GF-D8 (cell line): ENCODE measurements at places on chromosomes 7 and 10.
A peak's percentile ranks its signal among the peaks of the same experiment; 100 is the strongest.

GRCh38 chr7:112022128-112022527, 184.1 kb downstream of the DOCK4 start:
- no peak for DNase-seq

DNA sequence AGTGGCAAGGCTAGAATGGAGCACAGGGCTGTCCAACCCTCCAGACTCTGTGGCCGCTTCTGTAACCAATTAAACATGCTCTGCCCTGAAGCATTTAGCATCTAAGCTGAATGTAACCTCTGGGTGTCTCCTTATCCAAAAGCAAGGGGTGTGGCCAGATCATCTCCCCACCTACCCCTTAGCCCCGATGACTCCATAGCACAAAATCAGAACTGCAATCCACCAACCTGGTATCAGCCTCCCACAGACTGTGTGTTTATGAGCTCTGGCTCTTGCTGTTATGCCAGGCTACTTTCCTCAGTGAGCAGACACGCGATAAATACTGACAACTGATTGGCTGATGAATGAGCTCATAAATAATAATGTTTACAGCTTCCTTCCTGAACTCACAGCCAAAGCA, 3.2 kb downstream of the FRMD4A start:
- no peak for DNase-seq

GRCh38 chr7:83267141-83267631, 104.5 kb upstream of the PCLO start:
- DNase-seq: no peak

GRCh38 chr7:46459942-46460341, 538.9 kb upstream of the IGFBP3 start:
- DNase-seq: no peak

GRCh38 chr7:31028006-31028405, 24.1 kb upstream of the ADCYAP1R1 start:
- DNase-seq: no peak

DNA sequence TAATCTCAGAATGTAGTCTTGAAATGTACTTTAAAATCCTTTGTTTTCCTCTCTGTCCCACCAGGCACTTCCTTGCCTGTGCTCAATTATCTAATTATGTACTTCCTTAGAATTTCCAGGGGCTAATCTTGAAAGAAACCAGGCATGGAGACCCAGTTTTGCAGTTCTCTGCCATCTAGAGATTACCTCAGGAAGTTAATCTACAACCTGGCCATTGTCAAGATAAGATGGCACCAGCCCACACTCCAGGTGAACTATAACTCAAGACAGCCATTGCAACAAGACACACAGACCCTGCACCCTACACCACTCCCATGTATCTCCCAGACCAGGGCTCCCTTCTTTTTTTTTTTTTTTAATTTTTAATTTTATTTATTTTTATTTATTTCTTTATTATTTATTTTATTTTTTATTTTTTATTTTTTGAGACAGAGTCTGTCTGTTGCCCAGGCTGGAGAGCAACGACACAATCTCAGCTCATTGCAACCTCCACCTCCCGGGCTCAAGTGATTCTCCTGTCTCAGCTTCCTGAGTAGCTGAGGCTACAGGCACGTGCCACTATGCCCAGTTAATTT, 85.9 kb upstream of the TRIM24 start:
- DNase-seq: no peak

- no peak for DNase-seq
These were observed 184.5 kb downstream of the PHTF2 start for GRCh38 chr7:77982926-77983550.

DNA sequence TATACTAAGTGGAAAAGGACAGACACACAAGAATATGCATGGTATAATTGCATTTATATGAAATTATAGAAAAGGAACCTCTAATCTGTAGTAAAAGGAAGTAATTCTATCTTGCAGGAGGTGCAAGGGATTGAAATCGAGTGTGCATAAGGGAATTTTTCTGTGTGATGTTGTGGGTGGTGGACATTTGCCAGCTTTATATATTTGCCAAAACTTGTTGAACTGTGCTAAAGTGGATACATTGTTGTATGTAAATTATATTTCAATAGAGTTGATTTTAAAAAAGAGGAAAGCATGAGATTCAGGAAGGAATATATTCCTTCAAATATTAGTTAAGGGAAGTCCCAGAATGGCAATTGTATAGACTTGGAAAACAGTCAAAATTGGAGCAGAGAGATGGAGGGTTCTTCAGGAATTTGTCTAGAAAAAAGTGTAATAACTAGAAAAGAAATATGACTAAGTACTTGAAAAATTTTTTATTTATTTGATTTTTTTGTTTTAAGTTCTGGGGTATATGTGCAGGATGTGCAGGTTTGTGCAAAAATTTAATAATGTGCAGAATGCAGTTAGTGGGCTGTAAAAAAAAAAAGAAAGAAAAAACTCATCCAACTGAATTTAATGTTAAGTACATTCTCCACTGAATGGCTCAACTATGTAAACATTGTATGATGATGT, 96.1 kb downstream of the ARL4A start:
- no peak for DNase-seq

DNA sequence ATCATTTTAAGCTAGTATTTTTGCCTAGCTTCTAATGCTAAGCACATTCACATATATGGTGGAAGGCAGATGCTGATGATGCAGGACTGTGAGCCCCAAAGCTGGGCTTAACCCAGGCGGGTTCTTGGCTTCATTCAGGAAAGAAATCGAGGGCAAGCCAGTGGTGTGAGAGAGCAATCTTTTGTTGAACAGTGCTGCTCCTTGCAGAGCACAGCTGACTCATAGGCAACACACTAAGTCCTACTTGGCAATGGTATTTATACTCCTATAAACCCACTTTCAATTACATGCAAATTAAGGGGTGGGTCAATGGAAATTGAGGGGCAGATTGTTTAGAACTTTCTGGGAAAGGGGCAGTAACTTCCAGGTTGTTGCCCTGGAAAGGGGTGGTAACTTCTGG, 42.0 kb upstream of the CELF2 start:
- DNase-seq: no peak

- no peak for DNase-seq
These were observed 32.3 kb upstream of the ARL4A start for GRCh38 chr7:12655161-12655560.

- DNase-seq: no peak
These were observed 65.8 kb downstream of the INHBA start for GRCh38 chr7:41637049-41637448.

GRCh38 chr7:44854644-44855364, 6.9 kb upstream of the H2AZ2 start:
- DNase-seq: peak; percentile 14

DNA sequence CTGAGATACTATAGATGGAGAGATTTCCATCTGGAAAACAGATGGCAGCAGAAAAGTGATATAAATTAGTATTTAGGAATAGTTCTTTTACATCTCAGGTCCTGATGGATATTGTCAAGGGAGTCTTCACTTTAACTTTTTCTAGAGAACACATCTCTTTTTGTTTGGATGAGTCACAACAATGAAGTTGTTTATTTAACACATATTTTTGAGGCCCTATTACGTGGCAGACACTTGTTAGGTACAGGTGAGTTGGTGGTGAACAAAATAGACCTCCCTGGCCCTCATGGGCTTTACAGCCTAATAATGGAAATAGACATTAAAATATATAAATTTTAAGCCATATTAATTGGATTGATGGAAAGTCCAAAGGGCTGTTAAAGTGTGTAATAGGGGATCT, 168.3 kb downstream of the VTI1A start:
- no peak for DNase-seq

GRCh38 chr7:112001091-112001826, 204.9 kb downstream of the DOCK4 start:
- no peak for DNase-seq

GRCh38 chr10:64350665-64351064, 829.5 kb downstream of the REEP3 start:
- DNase-seq: no peak

- no peak for DNase-seq
These were observed at the start of gene NEBL for GRCh38 chr10:20897146-20897825. Gene NEBL, minus strand, starts transcription at chr10:20897311. Its CDS starts 106 bp downstream, at chr10:20897205.

DNA sequence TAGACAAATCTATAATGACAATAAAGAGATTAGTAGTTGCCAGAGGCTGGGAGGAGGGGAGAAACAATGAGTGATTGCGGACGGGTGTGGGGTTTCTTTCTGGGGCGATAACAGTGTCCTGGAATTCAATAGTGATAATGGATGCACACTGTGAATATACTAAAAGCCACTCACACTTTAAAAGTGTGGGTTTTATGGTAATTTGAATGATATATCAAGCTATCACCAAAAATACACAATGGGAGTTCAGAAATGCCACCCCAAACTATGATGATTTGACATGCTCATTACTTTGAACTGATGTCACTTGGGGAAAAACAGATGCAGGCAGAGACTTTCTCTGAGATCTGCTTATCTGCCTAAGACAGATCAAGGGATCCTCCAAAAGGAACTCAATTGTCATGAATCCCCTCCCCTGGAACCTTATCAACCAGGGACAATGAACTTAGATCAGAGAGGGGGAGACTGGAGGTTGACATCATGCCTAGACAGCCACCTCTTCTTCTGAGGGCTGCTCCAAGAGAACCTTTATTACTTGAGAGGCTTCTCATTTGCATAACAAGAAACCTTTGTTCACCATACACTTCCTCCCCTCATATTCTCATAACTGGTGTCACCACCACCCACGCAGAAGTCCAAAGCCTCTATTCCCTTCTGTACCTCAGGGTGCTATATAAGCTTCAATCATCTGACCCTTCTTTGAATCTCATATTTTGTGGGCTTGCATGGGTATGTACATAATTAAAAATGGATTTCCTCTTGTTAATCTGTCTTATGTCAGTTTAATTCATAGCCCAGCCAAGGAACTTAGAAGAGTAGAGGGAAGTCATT, 14.8 kb upstream of the ZC3HAV1 start:
- no peak for DNase-seq

DNA sequence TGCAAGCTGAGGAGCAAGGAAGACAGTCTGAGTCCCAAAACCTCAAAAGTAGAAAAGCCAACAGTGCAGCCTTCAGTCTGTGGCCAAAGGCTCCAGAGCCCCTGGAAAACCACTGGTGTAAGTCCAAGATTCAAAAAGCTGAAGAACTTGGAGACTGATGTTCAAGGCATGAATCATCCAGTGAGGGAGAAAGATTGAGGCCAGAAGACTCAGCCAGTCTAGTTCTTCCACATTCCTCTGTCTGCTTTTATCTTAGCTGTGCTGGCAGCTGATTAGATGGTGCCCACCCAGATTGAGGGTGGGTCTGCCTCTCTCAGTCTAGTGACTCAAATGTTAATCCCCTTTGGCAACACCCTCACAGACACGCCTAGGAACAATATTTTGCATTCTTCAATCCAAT, 20.1 kb upstream of the MDFIC start:
- no peak for DNase-seq

GRCh38 chr10:85995791-85996190, 370.8 kb downstream of the GRID1 start:
- DNase-seq: no peak

DNA sequence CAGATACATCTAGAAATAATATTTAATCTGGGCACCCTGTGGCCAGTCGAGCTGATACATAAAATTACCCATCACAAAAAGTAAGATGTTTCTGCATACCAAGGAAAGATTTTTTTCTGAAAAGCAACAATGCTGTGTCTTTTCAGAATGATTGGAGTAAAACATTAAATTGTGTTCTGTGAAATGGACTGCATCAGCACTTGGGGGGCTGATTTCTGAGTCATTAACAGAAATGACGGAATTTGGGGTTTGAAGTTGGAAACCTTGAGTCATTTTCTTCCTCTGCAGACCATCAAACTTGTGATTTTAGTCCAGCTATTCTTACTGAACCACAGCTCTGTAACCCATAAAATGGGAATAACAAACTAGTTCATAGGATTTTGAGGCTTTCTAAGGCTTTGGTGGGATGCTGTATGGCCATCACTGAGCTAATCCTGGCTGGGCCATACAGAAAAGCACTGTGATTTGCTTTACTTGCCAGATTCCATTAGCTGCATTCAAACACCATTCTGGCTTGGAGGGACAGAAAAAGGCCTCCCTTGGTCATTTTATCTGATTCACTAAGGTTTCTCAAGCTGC, 739.4 kb upstream of the IGFBP3 start:
- DNase-seq: no peak

GRCh38 chr7:157129200-157129599, 9.5 kb upstream of the UBE3C start:
- DNase-seq: no peak

DNA sequence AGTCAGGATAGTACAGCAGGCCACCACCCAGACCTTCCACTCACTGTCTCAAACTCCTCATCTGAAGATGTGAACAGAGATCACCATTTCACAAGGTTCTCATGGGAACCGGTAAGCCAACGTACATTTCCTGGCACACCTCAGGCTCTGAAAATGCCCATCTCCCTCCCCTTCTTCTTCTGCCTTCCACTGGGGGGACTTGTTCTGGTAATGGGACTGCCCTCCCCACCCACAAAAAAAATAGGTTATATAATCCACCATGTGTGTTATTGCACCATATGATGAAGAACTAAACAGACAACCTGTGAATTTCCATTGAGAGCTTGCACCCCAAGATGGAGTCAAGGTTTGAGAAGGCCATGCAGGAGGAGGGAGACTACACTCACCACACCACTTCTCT, 42.1 kb upstream of the IKZF1 start:
- no peak for DNase-seq

- DNase-seq: no peak
These were observed 51.7 kb downstream of the SMURF1 start for GRCh38 chr7:99092064-99092720.

DNA sequence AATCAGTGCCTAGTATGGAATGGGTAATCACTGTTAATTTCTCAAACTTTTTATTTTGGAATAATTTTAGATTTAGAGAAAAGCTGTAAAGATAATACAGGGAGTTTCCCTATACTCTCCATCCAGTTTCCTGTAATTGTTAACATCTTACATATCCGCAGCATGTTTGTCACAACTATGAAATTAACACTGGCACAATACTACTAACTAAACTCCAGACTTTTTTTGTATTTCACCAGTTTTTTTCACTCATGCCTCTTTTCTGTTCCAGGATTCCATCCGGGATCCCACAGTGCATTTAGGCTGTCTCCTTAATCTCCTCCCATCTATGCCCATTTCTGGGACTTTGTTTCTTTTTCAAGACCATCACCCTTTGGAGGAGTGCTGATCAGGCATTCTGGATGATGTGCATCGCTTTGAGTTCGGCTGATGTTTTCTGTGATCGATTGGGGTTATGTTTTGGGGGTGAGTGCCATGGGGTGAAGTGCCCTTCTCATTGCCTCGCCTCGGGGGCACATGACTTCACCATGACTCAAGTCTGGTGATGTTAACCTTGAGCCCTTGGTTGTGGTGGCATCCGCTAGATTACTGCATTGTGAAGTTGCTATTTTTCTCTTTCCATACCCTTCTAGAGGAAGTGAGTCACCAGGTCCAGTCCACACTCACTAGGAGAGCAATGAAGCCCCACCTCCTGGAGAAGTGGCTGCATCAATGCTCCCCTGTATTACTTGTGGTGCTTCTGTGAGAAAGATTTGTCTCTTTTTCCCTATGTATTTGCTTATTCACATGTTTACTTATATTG, 43.9 kb upstream of the GRB10 start:
- no peak for DNase-seq

GRCh38 chr10:86288695-86289576, 77.7 kb downstream of the GRID1 start:
- no peak for DNase-seq
